ENCODE measurements at places on chromosomes 1 and 21. TPM values are rescaled to one million over a fixed set of nuclear protein-coding genes. Genes with fewer than 3 reads are reported as not detected.

The SLC44A3 gene
- 11.7 TPM for total RNA-seq

The LDLRAD1 gene
- not detected for total RNA-seq

The ZNF695 gene
- 0.15 TPM for total RNA-seq

The ARMH1 gene
- not detected for total RNA-seq

The BTBD8 gene
- total RNA-seq = 2.1 TPM

GRCh38 chr1:234633246-234634003 is 23.4 kb upstream of the IRF2BP2 start:
- no peak overlapping the region for H3K27ac ChIP-seq
- no peak overlapping the region for H3K4me3 ChIP-seq
- DNase-seq = no peak

DNA sequence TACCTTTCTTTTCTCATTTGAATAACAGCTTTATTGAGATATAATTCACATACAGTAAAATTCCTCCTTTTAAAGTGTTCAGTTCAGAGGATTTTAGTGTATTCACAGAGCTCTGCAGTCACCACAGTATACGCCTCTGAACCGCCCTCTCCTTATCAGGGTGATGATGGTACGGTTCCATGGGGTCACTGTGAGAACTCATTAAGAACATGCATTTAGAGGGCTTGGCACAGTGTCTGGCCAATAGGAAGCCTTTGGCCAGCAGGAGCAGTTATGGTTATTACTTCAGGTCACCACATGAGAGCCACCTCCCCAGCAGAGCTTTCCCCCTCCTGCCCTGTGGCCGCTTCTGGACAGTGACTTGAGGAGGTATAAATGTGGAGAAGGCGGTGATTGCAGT is 27.3 kb downstream of the KCNQ4 start:
- no peak overlapping the region for H3K4me3 ChIP-seq
- H3K27me3 ChIP-seq = no peaks in the 10 kb centered on the region
- H3K4me1 ChIP-seq = peaks cover 23% of the 10 kb centered on the region
- H3K36me3 ChIP-seq = no peaks in the 10 kb centered on the region

DNA sequence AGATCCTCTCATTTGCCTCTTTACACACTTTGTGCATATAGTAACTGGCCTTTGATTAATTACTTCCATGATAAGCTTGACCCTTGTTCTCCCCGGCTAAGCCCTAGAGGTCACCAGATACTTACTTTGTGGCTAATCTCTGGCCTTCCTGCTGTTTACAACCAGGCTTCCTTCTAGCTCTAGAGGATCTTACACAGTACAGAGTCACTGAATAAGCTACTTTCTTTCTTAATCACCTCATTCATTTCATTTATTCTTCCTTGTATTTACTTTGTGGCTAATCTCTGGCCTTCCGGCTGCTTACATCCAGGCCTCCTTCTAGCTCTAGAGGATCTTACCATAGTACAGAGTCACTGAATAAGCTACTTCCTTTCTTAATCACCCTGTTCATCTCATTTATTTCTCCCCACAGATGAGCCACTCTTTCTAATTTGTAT is 144.3 kb upstream of the C1orf21 start:
- no peaks in the 10 kb centered on the region for H3K27me3 ChIP-seq
- H3K27ac ChIP-seq = no peak overlapping the region
- H3K36me3 ChIP-seq = no peaks in the 10 kb centered on the region
- no peak for DNase-seq
- H3K4me1 ChIP-seq = no peaks in the 10 kb centered on the region

DNA sequence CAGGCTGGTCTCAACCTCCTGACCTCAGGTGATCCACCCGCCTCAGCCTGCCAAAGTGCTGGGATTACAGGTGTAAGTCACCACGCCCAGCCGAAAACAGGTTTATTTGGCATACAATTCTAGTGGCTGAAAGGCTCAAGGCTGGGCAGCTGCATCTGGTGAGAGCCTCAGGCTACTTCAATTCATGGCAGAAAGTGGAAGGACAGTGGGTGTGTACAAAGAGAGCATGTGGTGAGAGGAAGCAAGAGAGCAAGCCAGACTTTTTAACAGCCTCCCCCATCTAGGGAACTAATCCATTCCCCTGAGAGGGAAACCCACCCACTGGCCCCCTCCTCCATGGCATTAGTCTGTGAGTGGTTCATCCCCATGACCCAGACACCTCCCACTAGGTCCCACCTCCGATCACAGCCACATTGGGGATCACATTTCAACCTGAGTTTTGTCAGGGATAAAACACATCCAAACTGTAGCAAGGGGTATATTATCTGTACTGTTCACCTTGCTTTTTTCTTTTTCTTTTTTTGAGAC is 9.5 kb downstream of the BMP8A start:
- H3K27ac ChIP-seq = no peak overlapping the region
- no peaks in the 10 kb centered on the region for H3K36me3 ChIP-seq
- DNase-seq = no peak
- H3K27me3 ChIP-seq = no peaks in the 10 kb centered on the region
- no peaks in the 10 kb centered on the region for H3K4me1 ChIP-seq

- DNase-seq = no peak
- no peak overlapping the region for H3K4me3 ChIP-seq
- H3K27me3 ChIP-seq = no peaks in the 10 kb centered on the region
- H3K4me1 ChIP-seq = peaks cover 5% of the 10 kb centered on the region
- peak overlapping the region; percentile 53 for H3K27ac ChIP-seq
- H3K36me3 ChIP-seq = no peaks in the 10 kb centered on the region
Measured at GRCh38 chr21:41640748-41641509, 125.9 kb downstream of the RIPK4 start.

GRCh38 chr1:3978990-3979325 is 78.9 kb upstream of the C1orf174 start:
- H3K27ac ChIP-seq = no peak overlapping the region
- no peak for DNase-seq
- no peaks in the 10 kb centered on the region for H3K27me3 ChIP-seq
- no peaks in the 10 kb centered on the region for H3K36me3 ChIP-seq
- H3K4me1 ChIP-seq = no peaks in the 10 kb centered on the region
- no peak overlapping the region for H3K4me3 ChIP-seq

DNA sequence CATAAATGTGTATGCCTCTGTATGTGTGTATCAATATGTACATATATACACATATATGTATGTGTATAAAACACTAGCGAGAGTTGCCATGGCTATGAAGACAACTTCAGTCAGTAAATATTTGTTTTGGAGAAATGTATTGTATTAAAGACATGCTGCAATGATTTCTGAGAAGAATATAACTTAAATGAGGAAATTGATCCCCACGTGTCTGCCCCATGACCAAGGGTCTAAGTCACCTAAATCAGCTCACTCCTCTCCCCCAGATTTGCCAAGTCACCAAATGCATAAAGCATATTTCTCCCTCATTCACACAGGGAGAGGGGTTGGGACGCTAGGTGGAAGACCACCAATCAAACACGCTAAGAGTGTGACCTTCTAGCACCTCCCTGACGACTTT is 58.3 kb upstream of the LYST start:
- H3K4me3 ChIP-seq = no peak overlapping the region
- no peak for DNase-seq
- H3K27ac ChIP-seq = no peak overlapping the region
- peaks cover 44% of the 10 kb centered on the region for H3K4me1 ChIP-seq

- no peak for DNase-seq
- H3K27me3 ChIP-seq = peaks cover 68% of the 10 kb centered on the region
- H3K27ac ChIP-seq = no peak overlapping the region
- peaks cover 43% of the 10 kb centered on the region for H3K4me1 ChIP-seq
- peak overlapping the region; percentile 66 for H3K4me3 ChIP-seq
Measured at GRCh38 chr1:26961826-26962225, 1.6 kb upstream of the KDF1 start.

- no peaks in the 10 kb centered on the region for H3K27me3 ChIP-seq
- H3K36me3 ChIP-seq = peaks cover 5% of the 10 kb centered on the region
- peak overlapping the region; percentile 45 for H3K4me3 ChIP-seq
- H3K27ac ChIP-seq = peak overlapping the region; percentile 98
Measured at GRCh38 chr1:32180186-32181060, 948 bp downstream of the TXLNA start.

- no peaks in the 10 kb centered on the region for H3K36me3 ChIP-seq
- peak overlapping the region; percentile 64 for H3K27ac ChIP-seq
- H3K4me3 ChIP-seq = peak overlapping the region; percentile 21
- no peaks in the 10 kb centered on the region for H3K27me3 ChIP-seq
- DNase-seq = no peak
Measured at GRCh38 chr1:31669786-31670592, 25.3 kb upstream of the PEF1 start.

DNA sequence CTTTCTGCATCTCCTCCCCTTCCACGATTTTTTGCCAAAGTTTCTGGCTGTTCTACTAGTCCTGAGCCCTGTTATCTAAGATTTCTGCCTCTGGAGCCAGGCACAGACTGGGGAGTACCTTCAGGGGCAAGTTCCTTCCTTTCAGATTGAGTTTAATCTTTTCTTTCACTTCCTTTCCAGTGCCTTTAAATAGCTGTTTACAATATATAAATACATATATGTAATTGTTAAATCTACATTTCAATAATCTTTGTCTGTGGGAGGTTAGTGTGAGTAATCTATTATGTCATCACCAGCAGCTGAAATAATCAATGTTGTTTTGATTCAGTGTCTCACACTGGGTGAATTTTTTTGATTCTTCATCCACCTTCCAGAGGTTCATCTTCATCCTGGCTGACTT is 31.8 kb downstream of the DIPK1A start:
- no peak for DNase-seq
- peaks cover 8% of the 10 kb centered on the region for H3K4me1 ChIP-seq
- no peaks in the 10 kb centered on the region for H3K36me3 ChIP-seq
- no peak overlapping the region for H3K27ac ChIP-seq

GRCh38 chr1:152325111-152325510 is at the start of gene FLG:
TSS of gene FLG (minus strand) at chr1:152325239. CDS start at chr1:152315456, 9,783 bp downstream.
- no peaks in the 10 kb centered on the region for H3K36me3 ChIP-seq
- no peak within 1 kb of the TSS for H3K4me3 ChIP-seq
- no peak within 1 kb of the TSS for H3K27ac ChIP-seq
- H3K27me3 ChIP-seq = no peaks in the 10 kb centered on the region

GRCh38 chr1:245153552-245154428 is 995 bp upstream of the KIF26B start:
- H3K4me1 ChIP-seq = peaks cover 32% of the 10 kb centered on the region
- peaks cover 90% of the 10 kb centered on the region for H3K27me3 ChIP-seq
- H3K4me3 ChIP-seq = peak overlapping the region; percentile 48
- peak overlapping the region; percentile 36 for H3K27ac ChIP-seq

DNA sequence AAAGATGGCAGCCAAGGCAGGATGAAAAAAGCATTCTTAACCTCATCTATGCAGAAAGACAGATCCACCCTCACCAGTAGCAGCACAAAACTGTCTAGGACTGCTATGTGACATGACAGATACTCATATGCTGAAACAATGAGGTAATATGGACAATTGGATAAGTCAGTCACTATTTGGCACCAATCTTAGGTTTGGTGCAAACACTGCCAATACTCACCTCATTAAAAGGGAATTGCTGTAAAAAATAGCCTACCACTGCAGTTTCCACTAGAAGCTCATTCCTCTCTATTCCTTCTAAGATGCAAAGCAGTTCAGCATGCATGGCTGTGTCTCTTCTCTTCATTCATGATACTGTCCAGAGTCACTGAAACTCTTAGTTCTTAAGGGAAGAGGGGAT is 91.7 kb downstream of the TBX15 start:
- H3K36me3 ChIP-seq = no peaks in the 10 kb centered on the region
- H3K4me3 ChIP-seq = no peak overlapping the region
- no peak overlapping the region for H3K27ac ChIP-seq
- no peak for DNase-seq

GRCh38 chr1:232511172-232511571 is 118.8 kb downstream of the SIPA1L2 start:
- no peak overlapping the region for H3K27ac ChIP-seq
- H3K4me1 ChIP-seq = peaks cover 4% of the 10 kb centered on the region
- DNase-seq = no peak
- H3K36me3 ChIP-seq = peaks cover 6% of the 10 kb centered on the region
- H3K4me3 ChIP-seq = no peak overlapping the region
- no peaks in the 10 kb centered on the region for H3K27me3 ChIP-seq

- H3K27me3 ChIP-seq = no peaks in the 10 kb centered on the region
- no peak for DNase-seq
- H3K4me3 ChIP-seq = no peak overlapping the region
- no peaks in the 10 kb centered on the region for H3K4me1 ChIP-seq
Measured at GRCh38 chr1:230591678-230592077, 50.6 kb upstream of the COG2 start.

GRCh38 chr1:59666106-59666505 is 148.6 kb upstream of the HOOK1 start:
- H3K27ac ChIP-seq = no peak overlapping the region
- H3K4me3 ChIP-seq = no peak overlapping the region
- H3K4me1 ChIP-seq = no peaks in the 10 kb centered on the region
- H3K36me3 ChIP-seq = no peaks in the 10 kb centered on the region
- H3K27me3 ChIP-seq = no peaks in the 10 kb centered on the region

DNA sequence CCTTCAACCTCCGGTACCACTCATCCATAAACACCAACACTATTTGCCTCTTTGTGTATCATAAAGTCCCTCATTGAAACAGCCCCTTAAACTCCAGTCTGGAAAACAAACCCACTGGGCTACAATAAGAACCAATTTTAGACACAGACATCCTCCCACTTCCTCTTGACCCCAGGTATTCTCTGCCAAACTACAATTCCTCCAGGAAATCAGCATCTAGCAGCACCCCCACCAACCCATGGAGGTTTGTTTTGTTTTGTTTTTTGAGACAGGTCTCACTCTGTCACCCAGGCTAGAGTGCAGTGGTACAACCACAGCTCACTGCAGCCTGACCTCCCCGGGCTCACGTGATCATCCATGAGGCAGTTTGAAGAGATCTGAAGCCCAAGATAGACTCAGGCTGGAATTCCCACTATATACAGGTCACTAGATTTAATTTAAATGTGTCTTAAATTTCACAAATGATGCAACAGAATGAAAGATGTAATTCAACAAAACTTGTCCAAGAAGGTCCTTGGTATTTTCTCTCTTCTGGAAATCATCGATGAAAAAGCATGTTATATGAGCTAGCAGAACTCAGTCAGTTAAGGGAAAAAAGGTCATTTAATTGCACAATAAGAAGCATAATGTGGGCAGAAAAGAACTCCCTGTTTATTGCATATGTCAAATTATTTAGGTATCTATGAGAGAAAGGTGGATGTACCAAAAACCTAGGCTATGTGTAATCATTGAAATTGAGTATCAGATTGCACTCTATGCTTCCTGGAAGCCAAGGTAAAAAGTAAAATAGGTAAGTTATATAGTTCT is 30.3 kb downstream of the TCP10L start:
- H3K36me3 ChIP-seq = no peaks in the 10 kb centered on the region
- no peak overlapping the region for H3K4me3 ChIP-seq
- no peaks in the 10 kb centered on the region for H3K4me1 ChIP-seq
- H3K27me3 ChIP-seq = no peaks in the 10 kb centered on the region

DNA sequence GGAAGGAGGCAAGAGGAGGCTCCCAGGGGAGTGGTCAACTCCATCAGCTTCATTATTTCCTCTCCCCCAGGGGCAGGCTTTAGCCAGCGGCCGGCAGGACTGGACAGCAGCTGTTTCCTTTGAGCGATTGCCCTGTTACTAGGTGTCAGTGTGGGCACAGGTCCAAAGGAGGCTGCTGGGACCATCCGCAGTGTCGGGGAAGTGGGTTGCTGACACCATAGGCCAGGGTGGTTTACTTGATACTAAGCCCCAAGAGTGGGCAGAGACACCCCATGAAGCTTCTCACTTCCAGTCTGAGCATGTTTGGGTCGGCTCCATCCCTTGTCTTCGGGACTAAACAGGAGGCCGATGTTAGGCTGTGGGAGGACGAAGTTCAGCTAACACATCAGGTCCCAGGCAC is 63.6 kb downstream of the KAZN start:
- no peak overlapping the region for H3K4me3 ChIP-seq
- no peaks in the 10 kb centered on the region for H3K27me3 ChIP-seq
- H3K4me1 ChIP-seq = no peaks in the 10 kb centered on the region
- H3K27ac ChIP-seq = no peak overlapping the region
- DNase-seq = no peak

GRCh38 chr1:19395678-19396192 is 83.6 kb downstream of the SLC66A1 start:
- H3K36me3 ChIP-seq = no peaks in the 10 kb centered on the region
- no peaks in the 10 kb centered on the region for H3K27me3 ChIP-seq
- no peak overlapping the region for H3K4me3 ChIP-seq
- peak overlapping the region; percentile 54 for H3K27ac ChIP-seq
